ENCODE measurements at places on chromosomes 7 and 10.

- peak; percentile 43 for DNase-seq
Observed at GRCh38 chr7:5296611-5297226, 14.0 kb downstream of the SLC29A4 start.

DNA sequence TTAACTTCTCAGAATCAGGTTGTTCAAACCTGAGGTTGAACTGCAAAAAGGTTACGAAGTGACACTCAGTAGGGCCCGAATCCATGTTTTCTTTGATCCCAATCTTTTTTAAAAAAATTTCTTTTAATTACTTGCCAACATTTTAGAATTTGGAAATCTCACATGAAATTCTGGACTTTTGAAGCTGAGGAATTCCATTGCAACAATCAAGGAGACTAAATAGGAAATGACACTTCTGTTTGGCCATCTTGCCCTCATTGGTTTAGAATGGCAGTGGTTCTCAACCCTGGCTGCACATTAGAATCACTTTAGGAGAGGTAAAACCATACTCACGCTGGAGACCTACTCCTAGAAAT is 471 bp upstream of the TOMM7 start:
- no peak for DNase-seq

DNA sequence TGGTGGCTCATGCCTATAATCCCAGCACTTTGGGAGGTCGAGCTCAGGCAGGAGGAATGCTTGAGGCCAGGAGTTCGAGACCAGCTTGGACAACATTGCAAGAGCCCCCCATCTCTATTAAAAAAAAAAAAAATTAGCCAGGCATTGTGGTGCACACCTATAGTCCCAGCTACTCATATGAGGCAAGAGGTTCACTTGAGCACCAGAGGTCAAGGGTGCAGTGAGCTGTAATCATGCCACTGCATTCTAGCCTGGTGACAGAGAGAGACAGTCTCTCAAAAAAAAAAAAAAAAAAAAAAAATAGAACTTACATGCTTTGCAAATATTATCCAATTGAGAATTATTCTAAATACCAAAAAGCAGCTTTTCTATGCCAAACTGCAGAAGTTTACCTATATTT is 11.0 kb downstream of the KIN start:
- DNase-seq, result no peak

DNA sequence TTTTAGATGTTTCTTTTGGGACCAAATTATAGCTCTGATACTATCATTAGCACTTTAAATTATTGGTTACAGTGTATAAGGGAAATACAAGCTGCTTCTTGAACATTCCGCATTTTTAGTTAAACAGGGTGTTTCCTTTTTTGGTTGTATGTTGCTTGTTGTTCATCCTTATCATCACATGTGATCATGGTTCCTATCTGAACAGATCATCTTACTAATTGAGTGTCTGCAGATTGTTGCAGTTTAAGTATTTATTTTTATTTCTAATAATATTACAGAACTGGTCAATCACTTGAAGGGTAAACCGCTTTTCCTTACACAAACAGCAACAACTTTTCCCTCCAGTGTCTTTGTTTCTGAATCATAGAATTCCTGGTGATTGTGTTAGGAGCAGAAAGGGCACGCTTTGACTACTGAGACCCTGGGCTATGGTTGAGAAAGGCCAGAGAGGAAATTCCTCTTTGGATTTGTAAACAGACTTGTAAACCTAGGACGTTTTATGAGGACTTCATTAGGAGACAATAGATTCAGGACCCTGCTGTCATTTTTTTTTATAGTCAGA is 37.2 kb downstream of the CHN2 start:
- no peak for DNase-seq

GRCh38 chr10:61542596-61542995 is 89.4 kb upstream of the TMEM26 start:
- DNase-seq, result no peak

DNA sequence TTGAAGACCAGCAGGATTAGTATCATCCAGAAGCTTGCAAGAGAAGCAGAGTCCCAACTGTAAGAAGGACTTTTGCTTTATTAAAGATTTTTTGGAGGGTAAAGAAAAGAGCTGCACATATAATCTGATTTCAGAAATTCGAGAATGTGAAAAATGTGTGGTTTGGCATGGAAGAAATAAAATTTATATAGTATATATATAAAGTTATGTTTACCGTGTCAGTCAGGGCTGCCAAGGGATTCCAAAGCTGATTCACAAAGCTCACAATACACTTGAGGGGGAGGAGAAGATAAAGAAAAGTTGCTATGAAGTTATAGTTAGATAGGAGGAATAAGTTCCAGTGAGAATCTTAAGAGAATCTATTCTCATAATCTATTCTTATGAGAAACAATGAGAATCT is 231.8 kb upstream of the CACNA2D1 start:
- no peak for DNase-seq

- DNase-seq, result no peak
Observed at GRCh38 chr7:101120315-101120714, 6.6 kb upstream of the SERPINE1 start.

GRCh38 chr7:118590107-118590506 is 365.6 kb downstream of the ANKRD7 start:
- DNase-seq, result peak; percentile 50

DNA sequence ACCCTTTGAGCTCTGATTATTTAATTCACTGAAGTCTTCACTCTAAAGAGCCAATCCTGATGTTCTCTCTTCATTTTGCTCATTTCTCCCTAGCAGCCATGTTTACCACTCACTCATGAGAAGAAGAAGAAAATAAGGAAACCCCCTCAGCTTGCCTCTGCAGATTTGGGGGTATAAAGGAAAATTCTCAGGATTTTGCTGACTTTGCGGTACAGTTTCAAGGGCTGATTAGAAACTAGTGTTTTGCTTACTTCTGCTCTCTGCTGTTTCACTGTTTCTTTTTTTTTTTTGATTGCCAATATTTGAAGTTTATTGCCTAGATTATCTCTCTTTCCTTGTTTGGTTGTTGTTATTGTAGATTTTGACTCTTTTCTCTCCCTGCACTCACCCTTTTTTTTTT is 23.4 kb downstream of the PCBD1 start:
- DNase-seq, result peak; percentile 39

- peak; percentile 79 for DNase-seq
Observed at GRCh38 chr7:15820319-15820718, 133.8 kb upstream of the MEOX2 start.

GRCh38 chr7:64625114-64626082 is 40.5 kb upstream of the ZNF107 start:
- DNase-seq, result peak; percentile 15

- no peak for DNase-seq
Observed at GRCh38 chr10:63738410-63738809, 217.2 kb downstream of the REEP3 start.

- peak; percentile 66 for DNase-seq
Observed at GRCh38 chr7:8260871-8261694, 884 bp downstream of the ICA1 start.

GRCh38 chr10:5645375-5645774 is 21.0 kb downstream of the ASB13 start:
- DNase-seq, result no peak

DNA sequence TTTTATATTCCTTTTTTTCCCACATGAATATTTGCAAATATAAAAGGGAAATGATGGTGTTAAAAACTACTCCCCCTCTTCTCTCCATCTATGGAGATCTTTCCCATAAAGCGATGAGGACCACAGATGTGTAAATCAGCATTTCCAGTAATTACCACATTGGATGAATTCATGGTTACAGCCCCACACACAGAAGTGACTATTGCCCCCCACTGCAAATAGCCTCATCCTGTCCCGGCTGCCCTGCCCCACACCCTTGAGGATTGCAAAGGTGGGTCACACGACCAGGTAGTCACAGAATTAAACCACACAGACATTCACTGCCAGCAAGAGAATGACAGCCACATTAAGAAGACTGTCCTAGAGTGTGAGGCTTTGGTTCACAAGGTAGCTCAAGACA is 145.1 kb downstream of the DOCK4 start:
- DNase-seq, result no peak

DNA sequence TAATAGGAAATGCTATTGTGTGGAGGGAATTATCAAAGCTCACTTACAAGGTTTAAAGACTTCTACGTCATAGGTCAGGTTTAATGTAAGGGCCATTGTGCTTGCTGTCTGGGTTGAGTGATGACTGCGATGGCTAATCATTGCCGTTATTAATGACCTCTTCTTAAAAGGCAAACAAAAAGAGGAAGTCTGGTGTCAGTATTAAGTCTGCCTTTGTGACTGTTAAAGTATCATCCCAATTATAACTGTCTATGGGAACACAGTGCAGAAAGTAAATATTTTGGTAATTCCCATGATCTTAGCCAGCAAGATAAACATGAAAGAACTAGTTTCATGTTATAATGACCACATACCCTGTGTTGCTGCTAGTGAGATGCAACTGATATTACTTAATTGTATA is 382.4 kb downstream of the BBS9 start:
- DNase-seq, result no peak

- DNase-seq, result no peak
Observed at GRCh38 chr7:136102881-136103280, 125.7 kb upstream of the MTPN start.

DNA sequence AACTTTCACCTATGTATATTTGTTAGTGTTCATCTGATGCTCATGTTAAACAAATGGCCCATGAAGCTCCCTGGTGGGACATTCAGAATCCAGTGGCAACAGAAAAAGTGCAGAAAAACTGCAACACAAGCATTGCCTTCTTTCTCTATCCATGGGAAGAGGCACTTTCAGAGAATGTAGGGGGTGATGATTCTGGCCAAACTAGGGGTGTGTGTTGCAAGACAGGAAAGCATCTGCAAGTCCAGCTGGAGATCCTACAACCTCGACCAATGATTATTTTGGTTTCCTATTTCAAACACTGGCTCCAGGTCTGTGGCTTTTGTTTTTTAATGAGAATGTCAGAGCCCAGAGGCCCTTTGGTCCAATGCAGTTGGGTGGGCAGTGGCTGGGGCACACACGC is 198.7 kb downstream of the CXCL12 start:
- DNase-seq, result no peak

GRCh38 chr7:100093498-100093897 is 4.7 kb downstream of the COPS6 start:
- no peak for DNase-seq

GRCh38 chr10:105793071-105793470 is 1152.0 kb downstream of the SORCS3 start:
- DNase-seq, result no peak

DNA sequence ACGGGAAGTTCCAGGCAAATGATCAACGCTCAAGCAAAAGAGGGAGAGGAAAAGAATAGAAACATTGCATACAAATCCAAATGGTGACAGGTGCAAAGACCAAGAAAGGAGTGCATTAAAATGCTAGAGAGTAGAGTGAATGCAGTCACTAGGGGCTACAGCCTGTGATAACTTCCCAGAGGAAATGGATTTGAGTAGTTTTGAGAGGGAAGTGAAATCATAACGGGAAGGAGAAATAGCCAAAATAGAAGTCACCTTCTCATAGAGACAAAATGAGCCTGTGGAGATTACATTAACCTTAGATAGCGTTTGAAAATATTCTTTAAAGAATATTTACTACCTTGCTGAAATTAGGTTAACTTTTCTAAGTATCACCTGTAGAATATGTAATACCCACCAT is 26.5 kb downstream of the NUP42 start:
- peak; percentile 60 for DNase-seq

DNA sequence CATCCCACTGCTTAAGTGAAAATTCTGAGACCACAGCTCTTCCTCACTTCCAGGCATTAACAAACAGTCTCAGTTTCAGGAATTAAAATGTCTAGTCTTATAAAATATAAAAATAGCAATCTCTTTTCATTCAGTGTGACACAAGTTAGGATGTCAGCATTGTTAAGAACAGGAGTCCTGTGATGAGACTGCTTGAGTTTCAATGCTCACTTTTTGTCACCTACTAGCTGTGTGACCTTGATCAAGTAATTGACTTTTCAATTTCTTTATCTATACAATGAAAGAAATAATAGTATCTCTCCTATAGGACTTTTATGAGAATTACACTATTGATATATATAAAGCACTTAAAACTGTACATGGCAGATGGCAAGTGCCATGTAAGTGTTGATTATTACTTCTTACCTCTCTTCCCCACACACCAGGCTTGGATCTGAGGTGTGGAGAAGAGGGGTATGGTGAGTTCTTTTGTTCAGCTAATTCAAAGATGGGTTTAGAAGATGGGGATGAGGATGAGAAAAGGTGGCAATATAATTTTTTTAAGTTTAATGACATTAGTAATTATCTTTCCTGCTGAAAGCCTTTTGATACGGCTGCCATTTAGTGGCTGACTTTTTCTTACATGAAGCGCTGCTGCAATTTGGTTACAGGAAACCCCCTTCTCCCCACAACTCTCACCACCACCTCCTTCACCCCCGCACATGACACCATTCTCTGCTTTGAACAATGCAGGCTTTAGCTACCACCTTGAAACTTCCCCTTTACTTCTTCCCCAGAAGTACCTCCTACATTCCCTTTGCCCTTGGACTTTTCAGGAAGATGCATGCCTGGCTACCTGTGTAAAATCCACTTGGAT is 20.8 kb upstream of the HYAL4 start:
- peak; percentile 3 for DNase-seq

DNA sequence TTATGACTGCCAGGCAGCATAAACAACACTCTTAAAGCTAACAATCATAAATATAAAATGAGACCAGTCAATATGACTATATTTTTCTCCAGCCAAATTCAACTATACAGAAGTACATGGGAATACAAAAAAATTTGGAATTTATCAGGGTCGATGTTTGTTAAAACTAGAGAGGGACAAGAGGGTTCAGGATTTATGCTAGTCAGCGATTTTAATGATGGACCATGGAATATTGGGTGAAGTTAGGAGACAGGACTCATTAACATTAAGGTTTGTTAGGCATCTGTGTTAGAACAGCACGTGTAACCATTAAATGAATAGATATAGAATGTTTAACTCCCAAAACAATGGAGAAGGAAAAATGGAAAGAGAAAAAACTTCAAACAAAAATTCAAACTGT is 146.2 kb downstream of the SEM1 start:
- no peak for DNase-seq

DNA sequence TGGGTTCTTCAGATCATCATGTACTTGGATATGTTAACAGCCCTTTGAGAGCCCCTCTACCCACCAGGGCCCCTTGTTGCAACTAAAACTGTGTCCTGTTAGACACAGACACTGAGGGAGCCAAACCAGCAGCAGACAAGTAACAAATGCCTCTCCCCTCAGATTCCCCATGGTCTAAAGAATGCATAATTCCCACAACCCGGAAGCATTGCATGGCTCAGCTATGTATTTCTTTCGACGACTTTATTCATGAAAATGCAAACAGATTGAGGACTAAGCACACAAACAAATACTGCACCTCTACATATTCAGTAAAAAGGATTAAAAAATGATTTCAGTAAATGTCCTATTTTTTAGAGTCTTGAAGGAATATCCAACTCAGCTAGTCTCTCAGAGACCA is 70.1 kb upstream of the HECW1 start:
- no peak for DNase-seq

Measured in suppressor macrophage treated with lipopolysaccharide for 1 hour (primary cell).